ENCODE measurements at places on chromosomes 7 and 10. TPM values are rescaled to one million over a fixed set of nuclear protein-coding genes. Genes with fewer than 3 reads are reported as not detected.

GRCh38 chr7:24923172-24923865 lies 56.7 kb downstream of the OSBPL3 start:
- DNase-seq, result no peak

The PPP1R9A gene
- 31.8 TPM for total RNA-seq

- DNase-seq, result no peak
These were observed 355.7 kb upstream of the AKR1E2 start for GRCh38 chr10:4470231-4470835.

GRCh38 chr10:81068460-81068859 lies 530.8 kb downstream of the SH2D4B start:
- no peak for DNase-seq

The ANKRD30A gene
- not detected for total RNA-seq

The PDCD4 gene
- total RNA-seq, result 9.2 TPM

DNA sequence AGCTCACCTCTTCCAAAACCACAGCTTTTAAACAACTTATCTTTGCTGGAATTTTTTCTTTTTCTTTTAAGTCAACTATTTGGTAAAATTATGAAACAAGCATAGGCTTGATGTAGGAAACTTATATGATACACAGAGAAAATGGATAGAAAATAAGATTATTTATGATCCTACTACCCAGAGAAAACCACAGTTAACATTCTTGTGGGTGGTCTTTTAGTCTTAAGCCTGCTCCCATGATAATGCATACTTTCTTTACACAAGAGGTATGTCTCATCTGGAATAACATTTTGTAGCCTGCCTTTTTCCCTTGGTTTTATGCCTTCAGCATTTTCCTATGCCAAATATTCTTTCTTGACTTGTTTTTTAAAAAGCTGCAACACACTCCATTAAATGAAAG lies 21.4 kb downstream of the PLPP4 start:
- DNase-seq, result no peak

DNA sequence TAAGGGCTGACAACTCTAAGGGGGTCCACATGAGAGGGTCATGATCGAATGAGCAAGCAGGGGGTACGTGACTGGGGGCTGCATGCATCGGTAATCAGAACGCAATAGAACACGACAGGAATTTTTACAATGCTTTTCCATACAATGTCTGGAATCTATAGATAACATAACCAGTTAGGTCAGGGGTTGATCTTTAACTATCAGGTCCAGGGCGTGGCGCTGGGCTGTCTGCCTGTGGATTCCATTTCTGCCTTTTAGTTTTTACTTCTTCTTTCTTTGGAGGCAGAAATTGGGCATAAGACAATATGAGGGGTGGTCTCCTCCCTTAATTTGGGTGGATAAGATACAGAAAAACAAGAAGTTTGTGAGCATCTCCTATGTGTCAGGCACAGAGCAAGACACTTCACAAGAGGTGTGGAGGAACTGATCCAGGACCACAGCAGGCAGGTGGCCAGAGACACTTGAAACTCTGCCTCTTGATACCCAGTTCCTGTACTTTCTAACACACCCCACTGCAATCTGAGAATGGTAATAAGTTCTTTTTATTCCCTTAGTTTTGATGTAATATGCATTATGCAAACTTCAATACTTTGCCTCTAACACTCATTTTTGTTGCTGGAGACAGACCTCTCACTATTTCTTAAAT lies 18.0 kb upstream of the MRLN start:
- no peak for DNase-seq

The ASB15 gene
- total RNA-seq, result not detected

- no peak for DNase-seq
These were observed 2.5 kb downstream of the GRK5 start for GRCh38 chr10:119209736-119210355.

The SPDYE16 gene
- total RNA-seq, result not detected

The CYP51A1 gene
- 166 TPM for total RNA-seq

DNA sequence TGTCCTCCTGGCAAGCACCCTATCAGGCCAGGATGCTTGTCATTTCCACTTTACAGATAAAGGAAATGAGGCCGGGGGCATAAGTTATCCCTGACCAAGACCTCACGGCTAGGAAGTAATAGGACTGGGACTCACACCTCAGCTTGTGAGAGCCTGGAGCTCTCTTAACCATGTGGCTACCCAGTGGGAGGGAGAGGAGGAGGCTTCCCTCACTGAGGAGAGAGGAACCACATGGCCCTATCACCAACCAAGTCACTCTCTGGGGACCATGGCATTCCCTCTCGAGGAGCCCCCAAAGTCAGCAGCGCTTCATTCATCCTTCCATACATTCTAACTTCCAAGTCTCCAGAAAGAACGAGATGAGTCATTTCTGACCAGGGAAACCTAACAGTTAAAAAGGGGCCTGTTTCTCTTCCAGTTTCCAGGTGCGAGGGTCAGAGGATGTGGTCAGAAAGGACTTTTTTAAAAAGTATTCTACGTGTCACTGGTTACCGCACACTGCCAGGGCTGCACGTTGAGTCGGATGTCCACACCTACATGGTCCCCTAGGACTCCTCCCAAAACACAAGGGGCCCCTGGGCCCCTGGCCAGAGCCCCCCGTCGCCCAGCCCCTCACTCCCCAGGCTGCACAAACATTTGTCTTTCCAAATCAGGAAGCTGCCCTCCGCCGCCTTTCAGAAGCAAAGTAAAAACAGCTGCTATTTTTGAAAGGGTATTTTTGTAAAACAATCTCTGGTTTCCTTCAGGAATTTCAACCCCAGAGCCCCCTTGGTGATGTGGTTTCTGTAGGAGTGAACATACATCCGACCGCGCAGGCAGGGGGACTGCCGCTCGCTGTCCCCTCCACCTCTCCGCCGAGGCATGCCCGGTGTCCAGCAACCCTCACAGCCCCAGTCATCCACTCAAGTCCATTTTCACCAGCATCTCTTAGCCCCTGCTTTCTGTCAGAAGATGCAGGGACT lies 128.2 kb upstream of the CHST15 start:
- no peak for DNase-seq

Measured in GM23338 (cell line).